ENCODE measurements at places on chromosomes 11 and 22.

GRCh38 chr11:17684550-17684949, 34.8 kb upstream of the MYOD1 start:
- no peak for DNase-seq

- DNase-seq, result no peak
Observed at GRCh38 chr11:126886636-126887035, 113.9 kb downstream of the KIRREL3 start.

GRCh38 chr11:59261150-59261549, 48.4 kb upstream of the MPEG1 start:
- peak; percentile 26 for DNase-seq

DNA sequence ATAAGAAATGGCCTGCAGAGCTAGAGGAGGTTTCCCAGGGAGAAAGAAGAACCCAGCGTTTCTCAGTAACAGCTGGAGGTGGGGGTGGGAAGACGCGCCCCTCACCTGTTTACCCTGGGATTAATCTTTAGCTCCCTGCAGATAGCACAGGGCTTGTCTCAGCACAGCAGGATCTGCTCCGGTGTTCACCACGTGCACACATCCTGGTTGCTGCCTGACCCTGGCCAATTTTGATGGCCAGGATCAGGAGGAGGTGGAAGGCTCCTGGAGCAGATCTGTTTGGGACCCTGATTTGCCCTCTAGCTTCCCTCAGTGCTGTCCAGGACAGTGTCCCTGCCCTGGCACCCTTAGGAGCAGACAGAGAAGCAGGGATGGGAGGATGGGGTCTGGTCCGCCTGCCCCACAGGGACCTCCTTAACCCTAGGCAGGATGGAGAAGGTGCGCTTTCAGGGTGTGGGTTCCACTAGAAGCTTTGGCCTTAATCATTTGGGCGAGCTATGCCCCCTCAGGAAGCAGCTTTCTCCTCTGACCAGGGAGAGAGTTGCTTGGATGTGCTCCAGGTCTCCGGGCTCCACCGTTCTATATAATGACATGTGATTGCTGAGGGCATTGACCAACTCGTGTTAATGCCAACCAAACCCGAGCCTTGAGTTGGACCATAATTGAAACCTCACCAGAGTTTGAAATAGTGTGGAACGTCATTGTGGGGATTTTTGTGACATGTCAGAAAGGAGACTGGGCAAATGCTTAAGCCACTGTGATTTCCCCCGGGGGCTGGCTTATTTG, 19.3 kb downstream of the UPB1 start:
- no peak for DNase-seq

- DNase-seq, result no peak
Observed at GRCh38 chr11:122995526-122995925, 13.9 kb upstream of the BSX start.

GRCh38 chr11:119000906-119001305, 3.0 kb downstream of the CENATAC start:
- DNase-seq, result no peak
